NCI-H226 (cell line): ENCODE measurements at places on chromosomes 5 and 9.

DNA sequence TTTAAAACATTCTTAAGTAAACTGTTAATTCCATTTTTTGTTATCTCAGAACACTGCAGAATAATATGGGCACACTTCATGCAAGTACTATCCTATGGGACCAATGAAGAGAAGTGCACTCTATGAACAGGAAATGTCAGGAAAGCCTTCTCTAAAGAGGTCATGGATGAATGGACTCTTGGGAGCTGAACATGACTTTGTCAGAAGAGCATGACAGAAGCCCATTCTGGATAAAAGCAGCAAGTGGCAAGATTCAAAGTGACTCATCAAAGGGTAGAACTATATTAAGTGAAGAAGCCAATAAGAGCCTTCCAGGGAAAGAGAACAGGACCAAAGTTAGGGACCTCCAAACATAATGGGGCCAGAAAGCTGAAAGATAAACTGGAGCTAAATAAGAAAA lies 94.0 kb downstream of the RAPGEF6 start:
- no peak for DNase-seq

- DNase-seq, result no peak
Observed at GRCh38 chr5:124561451-124561850, 185.0 kb downstream of the ZNF608 start.

DNA sequence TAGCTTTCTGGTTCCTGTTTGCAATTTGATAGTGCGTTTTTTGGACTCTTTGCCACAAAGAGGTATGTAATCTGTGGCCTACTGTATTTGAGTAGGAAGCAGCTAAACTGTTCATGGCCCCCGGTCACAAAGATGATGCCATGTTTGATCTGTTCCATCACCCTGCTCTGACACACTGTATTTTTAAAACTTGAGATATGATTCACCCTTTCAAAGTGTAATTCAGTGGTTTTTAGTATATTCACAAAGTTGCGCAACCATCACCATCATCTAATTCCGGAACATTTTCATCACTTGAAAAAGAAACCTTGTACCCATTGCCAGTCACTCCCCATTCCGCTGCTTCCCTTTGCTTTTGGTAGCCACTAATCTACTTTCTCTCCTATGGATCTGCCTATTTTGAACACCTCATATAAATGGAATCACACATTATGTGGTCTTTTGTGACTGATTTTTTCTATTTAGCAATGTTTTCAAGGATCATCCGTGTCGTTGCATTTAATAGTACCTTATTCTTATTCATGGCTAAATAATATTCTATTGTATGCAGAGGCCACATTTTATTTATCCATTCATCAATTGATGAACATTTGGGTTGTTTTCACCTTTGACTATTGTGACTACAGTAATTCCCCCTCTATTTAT lies 141.6 kb downstream of the NR3C1 start:
- peak; percentile 40 for DNase-seq

DNA sequence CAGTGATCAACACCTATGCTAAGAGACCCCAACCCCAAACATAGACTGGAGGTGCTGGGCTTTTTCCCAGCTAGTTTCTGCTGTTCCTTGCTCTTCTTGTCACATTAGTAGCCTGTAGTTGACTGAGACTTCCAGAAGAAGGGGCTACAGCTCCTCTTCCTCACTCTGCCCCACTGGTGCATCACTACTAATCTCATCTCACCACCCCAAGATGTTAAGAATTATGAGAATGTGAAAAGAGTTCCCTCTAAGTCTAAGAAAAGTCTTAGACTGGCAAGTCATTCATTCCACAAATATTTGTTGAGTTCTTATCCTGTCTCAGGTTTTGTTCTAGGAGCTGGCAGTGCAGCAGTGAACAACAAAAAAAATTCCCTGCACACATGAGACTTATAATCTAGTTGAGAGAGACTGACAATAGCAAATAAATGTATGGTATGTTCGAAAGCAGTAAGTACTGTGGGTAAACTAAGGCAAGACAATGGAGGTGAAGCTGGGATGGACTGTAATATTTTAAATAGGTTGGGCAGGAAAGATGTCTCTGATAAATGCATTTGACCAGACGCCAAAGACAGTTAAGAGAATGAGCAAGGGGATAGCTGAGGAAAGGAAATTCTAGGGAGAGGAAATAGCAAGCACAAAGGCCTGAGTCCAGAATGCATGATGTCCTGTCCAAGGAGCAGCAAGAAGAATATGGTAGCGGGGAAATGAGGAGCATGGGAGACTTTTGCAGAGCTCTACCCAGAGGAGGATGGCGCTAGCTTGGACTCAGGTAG lies 92.3 kb downstream of the PTCD2 start:
- peak; percentile 90 for DNase-seq

- DNase-seq, result peak; percentile 99
Observed at GRCh38 chr5:73312146-73312871, 136.3 kb downstream of the FOXD1 start.

- DNase-seq, result no peak
Observed at GRCh38 chr5:178612299-178612698, 14.6 kb downstream of the CLK4 start.

DNA sequence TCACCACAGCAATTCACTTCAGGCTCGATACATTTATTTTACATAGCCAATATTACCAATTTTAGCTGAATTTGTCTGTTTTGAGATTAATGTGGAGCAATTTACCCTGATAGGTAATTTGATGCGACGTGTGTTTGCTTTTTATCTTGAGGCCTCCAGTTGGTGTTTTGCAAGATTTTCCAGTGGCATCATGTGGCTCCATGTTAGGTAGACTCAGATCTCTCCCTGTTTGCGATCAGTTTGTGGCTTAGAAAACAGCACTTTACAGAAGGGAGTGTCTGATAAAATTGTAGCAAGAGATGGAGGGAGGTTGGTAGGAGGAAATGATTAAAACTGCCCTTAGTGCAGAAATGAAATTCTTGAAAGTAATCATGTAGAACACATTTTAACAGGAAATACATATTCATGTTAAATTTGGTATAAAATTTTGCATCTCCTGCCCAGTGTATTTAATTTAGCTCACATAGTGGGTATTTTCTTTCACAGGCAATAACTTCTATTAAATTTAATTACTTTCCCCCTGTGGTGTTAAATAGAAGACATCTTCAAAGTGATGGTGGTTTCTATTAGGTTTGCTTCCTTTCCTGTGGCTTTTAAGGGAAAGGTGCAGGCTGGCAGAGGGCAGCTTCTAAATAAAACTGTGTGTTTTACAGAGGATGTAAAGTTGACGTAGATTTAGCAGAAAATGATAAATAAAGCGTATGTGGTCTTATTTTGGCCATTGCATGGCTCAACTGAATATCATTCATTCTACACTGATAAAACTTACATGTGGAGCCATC lies 135.8 kb downstream of the KDM4C start:
- DNase-seq, result no peak

GRCh38 chr9:137853392-137853995 lies 24.1 kb upstream of the CACNA1B start:
- no peak for DNase-seq

DNA sequence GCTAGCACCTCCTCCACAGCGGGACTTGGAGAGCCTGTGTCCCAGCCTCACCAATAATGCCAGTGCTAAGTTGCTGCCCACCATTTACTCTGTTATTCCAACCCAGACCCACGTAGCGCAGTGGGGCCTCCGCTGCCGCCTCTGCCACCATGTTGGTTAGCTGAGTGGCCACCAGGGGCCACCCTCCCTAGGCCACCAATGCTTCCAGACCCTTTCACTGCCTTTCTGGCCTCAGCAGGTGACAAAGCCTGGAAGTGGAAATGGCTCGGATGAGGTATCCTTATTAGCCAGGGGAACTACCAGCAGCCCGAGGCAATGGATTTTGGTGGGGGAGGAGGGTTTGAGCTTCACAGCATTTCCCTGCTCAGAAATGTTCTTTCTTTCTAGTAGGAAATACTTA lies 110.1 kb downstream of the OSTF1 start:
- no peak for DNase-seq

DNA sequence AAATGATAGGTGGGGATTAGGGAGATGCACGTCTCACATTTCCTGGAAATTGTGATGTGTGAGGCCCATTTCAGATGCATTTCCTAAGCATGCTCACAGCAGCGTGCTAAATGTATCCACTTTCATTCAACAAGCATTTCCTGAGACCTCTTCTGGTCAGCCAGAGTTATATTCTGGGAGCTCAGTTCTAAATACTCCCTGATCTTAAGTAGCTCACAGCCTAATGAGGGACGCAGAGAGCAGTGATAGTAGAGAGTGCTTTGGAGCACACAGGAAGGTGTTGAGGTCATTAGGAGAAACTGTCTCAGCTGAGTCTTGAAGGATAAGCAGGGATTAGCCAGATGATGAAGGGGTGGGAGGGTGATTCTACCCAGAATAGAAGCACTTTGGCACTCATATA lies 46.2 kb upstream of the FSD1L start:
- DNase-seq, result no peak
